Stimulated activated CD8-positive, alpha-beta memory T cell treated with anti-CD3 and anti-CD28 coated beads, Interleukin-4, amount 100 ng/mL, for 1 hour (primary cell): ENCODE measurements at places on chromosomes 7 and 10.

DNA sequence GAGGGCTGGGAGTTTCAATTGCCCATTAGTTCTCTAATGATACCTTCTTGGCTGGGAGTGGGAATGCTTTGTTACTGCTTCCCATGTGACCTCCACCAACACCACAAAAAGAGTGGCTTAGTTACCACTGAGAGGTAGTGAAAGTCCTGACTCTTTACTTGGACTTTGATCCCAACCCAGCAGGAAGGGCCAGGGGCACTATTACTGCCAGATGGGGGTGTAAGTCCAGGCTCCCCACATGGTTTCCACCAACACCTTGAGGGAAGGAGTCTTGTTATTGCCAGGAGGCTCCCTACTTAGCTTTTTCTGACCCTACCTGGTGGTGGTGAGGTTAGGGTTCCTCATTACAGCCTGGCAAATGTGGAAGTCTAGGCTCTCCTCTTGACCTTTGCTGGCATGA is 11.4 kb downstream of the GGCT start:
- no peak for DNase-seq

DNA sequence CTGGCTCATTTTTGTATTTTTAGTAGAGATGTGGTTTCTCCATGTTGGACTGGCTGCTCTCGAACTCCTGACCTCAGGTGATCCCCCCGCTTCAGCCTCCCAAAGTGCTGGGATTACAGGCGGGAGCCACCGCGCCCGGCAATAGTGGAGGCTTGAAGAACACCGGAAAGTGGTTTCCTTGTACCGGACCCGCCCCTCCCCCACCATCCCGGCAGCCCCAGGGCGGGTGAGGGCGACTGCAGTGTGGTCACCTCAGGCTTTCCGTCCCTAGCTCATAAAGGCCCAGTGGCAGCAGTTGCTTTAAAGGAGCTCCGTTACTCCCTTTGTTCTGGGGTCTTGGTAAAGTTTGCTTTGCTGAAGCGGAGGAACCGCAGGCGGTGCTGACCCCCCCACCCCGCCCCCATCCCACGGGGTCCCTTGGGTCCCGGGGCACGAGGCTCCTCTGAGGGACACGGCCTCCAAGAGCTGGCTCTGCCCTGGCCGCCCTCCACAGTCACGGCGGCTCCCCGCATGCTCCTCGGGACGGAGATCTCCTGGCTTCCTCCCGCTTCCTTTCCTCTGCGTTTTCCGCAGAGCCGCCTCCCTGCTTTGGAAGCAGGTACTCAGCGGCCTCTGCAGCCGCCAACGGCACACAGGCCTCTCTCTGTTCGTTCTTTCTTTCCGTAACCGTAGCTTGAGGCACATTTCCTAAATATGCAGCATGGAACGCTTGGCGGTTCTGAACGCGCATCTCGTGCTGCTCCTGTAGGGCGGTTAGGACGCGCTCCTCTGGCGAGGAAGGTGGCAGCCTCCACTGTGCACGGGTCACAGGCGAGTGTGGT is 77.3 kb downstream of the DNAJB6 start:
- DNase-seq: no peak

GRCh38 chr7:86485827-86486226 is 157.9 kb upstream of the GRM3 start:
- no peak for DNase-seq

GRCh38 chr7:828793-829561 is 3.3 kb upstream of the SUN1 start:
- DNase-seq: no peak

GRCh38 chr10:79020605-79021004 is 48.2 kb upstream of the ZMIZ1 start:
- no peak for DNase-seq

DNA sequence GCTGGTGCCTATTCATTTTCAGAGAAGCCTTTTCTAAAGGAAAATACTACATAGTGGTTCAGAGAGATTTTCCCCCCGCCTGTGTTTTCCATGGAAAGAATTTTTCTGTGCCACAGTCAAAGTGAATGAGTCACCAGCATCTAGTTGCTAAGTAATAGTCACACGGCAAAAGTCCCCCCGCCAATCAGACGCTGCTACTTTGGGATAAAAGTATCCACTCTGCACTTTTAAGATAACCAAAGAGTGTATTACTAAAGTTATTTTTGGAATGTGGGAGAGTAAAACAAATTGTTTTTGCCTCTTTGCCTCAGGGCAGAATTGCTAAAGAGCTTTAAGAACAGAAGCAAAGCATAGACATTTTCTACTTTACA is 23.5 kb downstream of the ABLIM1 start:
- DNase-seq: no peak

- no peak for DNase-seq
Measured at GRCh38 chr7:70372768-70373515, 759.0 kb upstream of the GALNT17 start.

- no peak for DNase-seq
Measured at GRCh38 chr10:22874189-22874854, 53.5 kb upstream of the ARMC3 start.

DNA sequence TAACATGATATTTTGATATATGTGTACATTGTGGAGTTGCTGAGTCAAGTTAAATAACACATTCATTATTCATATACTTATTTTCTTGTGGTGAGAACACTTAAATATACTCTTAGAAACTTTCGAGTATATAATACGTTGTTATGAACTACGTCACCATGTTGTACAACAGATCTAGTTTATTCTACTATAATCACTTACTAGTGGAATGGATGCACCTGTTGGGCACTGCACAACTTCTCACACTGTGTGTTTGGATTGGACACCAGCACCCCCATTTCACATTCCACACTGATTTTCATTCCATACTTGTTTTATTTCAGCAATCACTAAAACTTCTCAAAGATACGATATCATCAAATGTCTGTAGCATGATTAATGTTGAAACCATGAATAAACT is 407.3 kb downstream of the RPS24 start:
- no peak for DNase-seq

- no peak for DNase-seq
Measured at GRCh38 chr10:92814790-92815189, 33.5 kb upstream of the EXOC6 start.

DNA sequence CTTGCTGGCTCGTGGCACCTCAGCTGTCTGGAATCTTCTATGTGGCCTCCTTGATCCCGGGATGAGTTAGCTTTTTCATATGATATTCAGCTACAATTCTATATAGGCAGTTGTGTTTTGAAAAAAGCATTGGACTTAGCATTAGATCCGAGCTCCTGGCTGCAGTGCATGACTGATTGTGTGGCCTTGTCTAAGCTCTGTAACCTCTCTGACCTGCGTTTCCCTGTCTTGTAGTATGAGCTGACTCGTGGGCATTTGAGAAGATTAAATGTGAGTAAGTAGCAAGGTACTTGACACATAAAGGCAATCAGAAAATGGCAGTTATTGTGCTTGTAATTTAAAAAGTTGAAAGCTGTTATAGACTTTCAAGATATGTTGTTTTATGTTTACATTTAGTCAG is 85.9 kb downstream of the CCNY start:
- no peak for DNase-seq

DNA sequence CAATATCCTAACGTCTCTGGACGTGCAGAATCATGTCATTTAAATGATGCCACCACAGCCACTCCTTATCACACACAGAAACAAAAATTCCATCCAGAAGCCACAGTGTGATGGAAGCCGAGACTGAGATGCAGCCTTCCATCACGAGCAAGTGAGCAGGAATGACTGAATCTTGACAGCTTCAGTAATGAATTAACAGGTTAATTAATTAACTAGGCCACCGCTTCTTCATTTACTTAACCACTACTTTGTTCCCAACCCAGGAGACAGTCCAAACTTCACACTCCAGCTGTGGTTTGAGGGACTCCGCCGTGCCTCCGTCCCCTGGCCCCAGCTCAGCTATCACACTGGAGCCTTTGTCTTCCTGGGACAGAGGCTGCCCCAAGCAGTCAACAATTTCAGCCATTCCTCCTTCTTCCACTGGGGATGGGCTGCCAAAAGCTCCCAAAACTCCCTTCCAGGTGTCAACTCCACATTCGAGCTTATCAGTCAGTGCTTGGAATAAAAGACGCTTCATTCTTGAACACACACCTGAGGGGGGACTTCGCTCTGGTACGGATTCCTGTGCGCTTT is 65.9 kb downstream of the FGFR2 start:
- DNase-seq: no peak

- no peak for DNase-seq
Measured at GRCh38 chr7:45921699-45922519, 837 bp upstream of the IGFBP3 start.

DNA sequence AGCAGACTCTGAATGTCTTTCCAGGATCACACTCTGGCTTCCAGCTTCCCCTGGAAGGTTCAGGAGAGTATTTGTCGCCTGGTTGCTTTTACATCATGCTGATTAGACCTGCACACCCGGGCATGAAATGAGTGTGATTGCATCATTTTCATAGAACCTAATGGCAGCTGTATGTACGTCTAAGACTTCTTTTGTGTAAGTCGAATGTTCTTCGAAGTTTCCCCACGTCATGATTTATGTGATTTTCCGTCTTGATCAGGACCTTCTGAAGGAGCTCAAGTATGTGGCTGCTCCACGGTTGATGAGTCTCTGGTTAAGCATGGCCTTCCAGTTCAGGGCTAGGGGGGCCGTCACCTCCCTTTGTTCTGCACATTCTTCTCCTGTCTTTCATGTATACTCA is 4.5 kb downstream of the EIF4H start:
- no peak for DNase-seq

- no peak for DNase-seq
Measured at GRCh38 chr7:70338015-70338414, 739.7 kb downstream of the AUTS2 start.

DNA sequence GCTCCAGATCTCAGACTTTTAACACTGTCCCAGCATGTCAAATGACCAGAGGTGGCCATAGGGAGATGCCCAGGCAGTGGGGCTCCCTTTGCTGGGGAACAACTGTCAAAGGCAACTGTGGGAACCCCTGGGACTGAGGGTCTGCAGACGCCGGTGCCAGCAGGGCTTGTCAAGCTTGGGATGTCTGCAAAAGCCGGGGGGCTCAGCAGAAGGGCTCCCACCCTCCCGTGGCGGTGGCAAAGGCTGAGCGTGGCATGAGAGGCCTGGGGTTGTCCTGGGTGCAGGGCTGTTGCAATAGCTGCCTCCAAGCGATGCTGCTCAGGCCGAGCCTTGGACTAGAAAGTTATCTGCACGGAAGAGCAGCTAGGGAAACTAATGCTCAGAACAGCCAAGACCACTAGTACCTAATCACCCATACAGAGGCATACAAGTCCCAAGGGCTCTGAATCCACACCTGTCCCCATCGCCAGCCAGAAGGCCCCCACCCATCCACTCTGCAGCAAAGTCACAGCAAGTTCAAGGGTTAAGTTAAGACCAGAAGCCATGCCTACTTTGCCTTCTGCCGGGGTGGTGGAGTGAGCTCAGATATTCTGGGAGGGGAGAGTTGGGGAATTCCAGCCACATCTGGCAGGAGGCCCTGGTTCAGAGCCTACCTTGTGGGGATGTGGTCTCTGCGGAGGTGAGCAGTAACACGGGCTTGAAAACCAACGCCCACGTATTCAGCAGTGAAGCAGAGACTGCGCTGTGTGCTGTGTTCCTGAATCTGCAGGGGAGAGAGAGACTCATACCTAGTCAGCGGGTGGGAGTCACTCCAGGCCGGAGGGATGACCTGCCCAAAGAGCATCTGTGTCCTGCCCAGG is 4.6 kb downstream of the SH2B2 start:
- no peak for DNase-seq

- no peak for DNase-seq
Measured at GRCh38 chr10:13904064-13904463, 317.3 kb downstream of the PRPF18 start.

GRCh38 chr7:95424716-95425115 is 10.1 kb downstream of the PON2 start:
- no peak for DNase-seq

DNA sequence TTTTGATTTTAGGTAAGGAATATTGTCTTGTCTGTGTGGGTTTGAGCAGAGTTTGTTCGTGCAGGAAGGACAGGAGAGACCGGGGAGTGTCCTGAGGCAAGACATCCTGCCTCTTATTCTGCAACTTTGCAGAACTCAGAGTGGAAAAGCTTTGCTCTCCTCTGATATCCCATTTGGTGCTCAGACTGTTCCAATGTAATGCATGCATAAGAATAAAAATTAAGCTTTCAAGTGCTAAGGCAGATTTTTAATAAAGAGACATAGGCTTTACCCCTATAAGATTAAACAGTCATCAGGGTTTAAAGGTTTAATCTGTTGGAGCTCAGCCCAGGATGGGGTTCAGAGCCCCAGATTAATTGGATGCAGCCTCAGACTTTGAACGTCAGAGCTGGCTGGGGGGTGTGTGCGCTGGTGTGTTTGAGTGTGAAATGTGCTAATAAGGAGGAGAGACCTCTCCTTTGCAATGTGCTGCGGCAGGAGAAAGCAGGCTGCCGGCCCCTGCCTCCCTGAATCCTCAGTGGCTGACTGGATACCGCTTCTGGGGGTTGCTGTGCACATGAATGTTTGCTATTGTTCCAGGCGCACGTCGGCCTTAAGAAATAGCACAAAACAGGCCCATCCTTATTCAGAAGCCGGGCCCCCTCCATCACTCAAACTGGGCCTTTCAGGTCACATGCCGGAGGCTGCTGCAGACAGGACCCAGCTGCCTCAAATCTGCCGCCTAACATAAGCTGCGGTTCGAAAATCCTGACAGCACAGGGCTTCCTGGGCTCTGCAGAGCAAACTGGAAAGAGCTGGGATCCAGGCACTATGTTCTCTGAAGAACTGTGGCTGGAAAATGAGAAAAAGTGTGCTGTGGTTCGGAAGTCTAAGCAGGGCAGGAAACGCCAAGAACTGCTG is 84.1 kb upstream of the PRR15 start:
- DNase-seq: no peak

DNA sequence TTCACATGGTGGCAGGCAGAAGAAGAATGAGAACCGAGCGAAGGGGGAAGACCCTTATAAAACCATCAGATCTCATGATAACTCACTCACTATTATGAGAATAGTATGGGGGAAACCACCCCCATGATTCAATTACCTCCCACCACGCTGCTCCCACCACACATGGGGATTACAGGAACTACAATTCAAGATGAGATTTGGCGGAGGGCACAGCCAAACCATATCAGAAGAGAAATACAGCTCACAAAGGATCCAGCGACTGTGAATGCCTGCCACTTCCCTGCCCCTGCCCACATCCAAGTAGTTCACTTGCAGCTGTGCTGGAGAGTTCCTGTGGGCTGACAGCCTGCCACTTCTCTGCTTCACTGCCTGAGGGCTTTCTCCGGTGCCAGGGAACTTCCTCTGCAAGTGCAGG is 148.7 kb downstream of the C7orf25 start:
- no peak for DNase-seq

- no peak for DNase-seq
Measured at GRCh38 chr7:191981-192649, at the start of gene FAM20C. TSS of gene FAM20C (plus strand) at chr7:192571. CDS start at chr7:193200, 629 bp downstream.

DNA sequence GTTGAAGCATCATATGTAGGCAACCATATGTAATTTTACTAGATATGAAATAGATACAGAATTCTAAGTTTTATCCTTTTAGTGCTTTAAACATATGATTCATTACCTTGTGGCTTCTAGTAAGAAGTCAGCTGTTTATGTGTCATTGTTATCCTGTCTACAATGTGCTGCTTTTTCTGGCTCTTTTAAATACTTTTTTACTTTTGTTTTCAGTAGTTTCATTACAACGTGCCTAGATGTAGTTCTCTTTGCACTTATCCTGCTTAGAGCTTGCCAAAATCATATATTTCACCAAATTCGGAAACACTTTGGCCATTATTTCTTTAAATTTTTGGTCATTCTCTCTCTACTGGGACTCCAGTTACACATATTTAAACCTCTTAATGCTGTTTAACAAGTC is 26.4 kb downstream of the YAE1 start:
- no peak for DNase-seq
